CD4-positive, alpha-beta T cell treated with Interferon alpha-2 for 1 hour (primary cell): ENCODE measurements at places on chromosomes 13 and 19.

- DNase-seq = no peak
Measured at GRCh38 chr19:403221-404027, 5.5 kb downstream of the C2CD4C start.

DNA sequence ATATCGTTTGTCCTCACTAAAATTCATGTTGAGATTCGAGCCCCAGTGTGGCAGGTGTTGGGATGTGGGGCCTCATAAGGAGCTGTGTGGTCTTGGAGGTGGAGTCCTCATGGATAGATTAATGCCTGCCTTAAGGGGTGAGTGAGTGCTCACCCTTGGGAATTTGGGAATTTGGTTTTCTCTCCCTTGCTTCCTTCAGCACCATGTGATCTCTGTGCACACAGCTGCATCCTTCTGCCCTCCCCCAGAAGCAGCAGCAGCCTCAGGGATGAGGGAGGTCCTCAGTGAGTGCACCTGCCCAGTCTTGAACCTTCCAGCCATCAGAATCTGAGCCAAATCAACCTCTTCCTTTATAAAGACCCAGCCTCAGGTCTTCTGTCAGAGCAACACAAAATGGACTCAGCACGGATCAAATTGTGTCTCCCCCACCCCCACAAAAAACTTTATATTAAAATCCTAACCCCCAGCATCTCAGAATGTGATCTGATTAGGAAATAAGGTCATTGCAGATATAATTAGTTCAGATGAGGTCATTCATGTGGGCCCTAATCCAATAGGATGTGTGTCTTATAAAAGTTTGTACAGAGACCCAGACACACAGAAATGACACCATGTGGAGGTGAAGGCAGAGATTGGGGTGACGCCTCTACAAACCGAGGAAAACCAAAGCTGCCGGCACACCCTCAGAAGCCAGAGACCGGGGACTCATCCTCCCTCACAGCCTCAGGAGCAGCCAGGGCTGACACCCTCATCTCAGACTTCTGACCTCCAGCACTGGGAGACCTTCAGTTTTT lies 12.9 kb downstream of the CYTH2 start:
- no peak for DNase-seq

- no peak for DNase-seq
Measured at GRCh38 chr19:49761249-49761624, 1.9 kb downstream of the TSKS start.

- DNase-seq = no peak
Measured at GRCh38 chr13:111259058-111259457, 61.4 kb upstream of the TEX29 start.

GRCh38 chr13:35530147-35530546 lies 53.7 kb upstream of the MAB21L1 start:
- DNase-seq = no peak

- no peak for DNase-seq
Measured at GRCh38 chr19:35048911-35049411, 7.4 kb downstream of the HPN start.

DNA sequence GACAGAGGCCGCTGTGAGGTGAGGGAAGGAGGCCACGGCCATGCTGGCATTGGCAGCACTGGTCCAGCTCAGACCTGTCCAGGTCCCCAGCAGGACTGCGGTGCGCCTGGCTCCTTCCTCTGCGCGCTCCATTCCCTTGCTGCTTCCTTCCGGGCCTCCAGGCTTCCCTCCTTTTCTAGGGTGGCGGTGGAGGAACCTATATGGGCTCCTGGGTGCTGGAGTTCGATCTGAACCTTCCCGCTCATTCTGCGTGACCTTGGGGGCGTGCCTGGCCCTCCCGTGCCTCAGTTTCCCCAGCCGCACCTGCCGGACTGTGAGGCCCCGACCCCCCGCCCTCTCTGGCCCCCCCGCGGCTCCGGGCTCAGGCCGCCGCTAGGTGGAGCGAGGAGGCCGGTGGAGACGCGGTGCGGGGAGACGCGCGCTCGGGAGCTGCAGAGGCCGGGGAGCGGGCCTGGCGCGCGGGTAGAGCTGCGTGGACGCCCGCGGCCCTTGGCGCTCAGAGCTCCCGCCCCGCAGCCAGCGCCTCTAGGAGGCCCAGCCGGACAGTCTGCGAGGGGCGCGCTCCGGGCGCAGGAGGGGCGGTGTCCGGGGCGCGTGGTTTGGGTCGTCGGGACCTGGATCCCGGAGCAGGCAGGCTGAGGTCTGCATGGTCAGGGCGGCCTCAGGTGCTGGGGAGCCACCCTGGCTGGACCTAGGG lies 29.9 kb downstream of the EFNA2 start:
- DNase-seq = peak; percentile 29

DNA sequence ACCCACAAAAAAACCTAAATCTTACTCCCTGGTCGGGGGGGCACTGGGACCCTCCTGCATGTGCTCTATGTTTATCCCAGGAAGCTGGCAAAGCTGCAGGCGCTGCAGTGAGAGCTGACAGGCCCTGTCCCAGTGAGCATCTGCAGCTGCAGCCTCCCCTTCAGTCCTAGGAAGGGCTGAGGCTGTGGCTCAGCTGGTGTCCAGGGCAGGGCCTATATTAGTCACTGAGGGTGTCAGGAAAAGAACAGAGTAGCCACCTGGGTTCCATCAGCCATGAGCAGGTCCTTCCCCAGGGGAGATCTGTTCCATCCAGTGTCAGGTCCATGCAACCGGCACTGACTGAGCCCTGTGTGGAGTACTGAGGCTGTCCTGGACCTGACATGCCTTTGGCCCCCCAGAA lies 120.5 kb downstream of the TNFRSF19 start:
- no peak for DNase-seq

DNA sequence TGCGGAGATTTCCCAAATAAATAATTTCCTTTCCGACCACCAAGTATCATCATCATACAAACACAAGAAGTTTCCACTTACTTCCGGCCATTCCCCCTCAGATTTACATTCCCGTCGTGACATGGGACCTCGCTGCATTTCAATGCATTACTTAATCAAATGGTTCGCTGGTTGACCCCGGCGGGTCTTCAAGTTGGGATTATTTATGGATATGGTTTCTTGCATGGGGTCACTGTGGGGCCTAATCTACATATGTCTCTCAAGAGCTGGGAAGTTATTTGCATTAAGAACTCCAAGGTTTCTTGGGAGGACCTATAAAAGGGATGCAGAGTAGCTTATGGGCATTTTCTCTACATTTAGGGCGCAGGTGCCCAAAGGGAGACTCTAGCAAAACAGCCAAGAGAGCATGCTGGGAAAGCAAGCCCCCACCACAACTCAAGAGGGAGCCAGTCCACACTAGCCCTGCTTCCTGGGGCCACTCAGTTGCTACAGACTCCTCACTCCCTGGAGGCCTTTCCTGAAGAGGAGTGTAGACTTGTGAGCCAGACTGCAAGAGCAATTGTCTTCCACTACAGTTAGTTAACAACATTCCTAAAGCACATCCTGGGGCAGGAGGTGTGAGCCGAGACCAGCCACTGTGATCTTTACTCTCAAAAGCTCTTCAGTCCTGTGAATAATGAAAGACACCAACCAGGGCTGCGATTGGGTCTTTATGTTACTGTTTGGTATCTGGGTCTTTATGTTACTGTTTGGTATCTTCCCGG lies 125.3 kb downstream of the KATNAL1 start:
- DNase-seq = no peak

GRCh38 chr19:45145270-45146189 lies 15.3 kb downstream of the NKPD1 start:
- DNase-seq = no peak

DNA sequence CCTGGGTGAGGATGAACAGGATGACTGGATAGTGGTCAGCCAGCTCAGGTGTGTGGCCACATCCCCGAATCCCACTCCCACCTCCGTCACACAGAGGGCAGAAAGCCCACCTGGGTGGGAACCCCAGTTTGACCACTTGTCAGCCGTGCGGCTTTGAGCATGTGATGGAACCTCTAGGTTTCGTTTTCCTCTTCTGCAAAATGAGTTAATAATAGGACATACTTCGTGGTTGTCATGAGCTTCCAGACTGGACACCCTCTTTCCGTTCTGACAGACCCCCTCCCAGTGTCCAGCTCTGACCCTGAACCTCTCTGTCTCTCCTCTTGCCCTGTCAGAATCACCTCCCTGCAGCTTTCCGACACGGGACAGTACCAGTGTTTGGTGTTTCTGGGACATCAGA lies 1.8 kb downstream of the AXL start:
- DNase-seq = no peak

DNA sequence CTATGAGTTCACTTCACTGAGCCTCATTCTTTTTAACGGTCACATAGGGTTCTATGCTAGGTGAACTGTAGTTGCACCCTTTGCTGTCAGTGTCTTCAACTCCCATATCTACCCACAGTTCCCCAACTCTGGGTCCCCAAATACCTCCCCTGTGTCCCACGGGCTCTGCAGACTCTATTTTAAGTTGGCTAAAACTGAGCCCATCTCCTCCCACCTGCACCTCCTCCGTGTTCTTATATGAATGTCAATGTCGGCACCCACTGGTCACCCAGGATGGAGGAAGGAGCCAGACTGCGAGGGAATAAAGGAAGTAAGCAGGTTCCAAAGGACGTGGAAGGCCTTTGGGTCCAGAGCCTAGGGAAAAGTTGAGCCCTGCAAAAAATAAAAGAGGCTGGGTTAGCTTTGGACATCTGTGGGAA lies 802 bp upstream of the PIN1 start:
- no peak for DNase-seq
